ENCODE measurements at places on chromosomes 11 and 22.

DNA sequence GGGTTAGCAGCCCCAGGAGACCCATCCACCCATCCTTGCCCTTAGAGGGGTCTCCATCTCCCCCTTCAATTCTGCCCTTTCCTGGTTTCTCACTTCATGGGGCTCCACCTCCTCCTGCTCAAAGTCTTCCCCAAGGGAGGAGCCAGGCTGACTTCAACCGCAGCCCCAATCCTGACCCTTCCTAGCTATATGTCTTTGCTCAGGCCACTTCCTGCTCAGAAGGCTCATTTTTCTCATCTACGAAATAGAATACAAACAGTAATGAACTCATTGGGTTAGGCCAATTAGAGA is 24.5 kb downstream of the POU2AF1 start:
- DNase-seq: no peak

DNA sequence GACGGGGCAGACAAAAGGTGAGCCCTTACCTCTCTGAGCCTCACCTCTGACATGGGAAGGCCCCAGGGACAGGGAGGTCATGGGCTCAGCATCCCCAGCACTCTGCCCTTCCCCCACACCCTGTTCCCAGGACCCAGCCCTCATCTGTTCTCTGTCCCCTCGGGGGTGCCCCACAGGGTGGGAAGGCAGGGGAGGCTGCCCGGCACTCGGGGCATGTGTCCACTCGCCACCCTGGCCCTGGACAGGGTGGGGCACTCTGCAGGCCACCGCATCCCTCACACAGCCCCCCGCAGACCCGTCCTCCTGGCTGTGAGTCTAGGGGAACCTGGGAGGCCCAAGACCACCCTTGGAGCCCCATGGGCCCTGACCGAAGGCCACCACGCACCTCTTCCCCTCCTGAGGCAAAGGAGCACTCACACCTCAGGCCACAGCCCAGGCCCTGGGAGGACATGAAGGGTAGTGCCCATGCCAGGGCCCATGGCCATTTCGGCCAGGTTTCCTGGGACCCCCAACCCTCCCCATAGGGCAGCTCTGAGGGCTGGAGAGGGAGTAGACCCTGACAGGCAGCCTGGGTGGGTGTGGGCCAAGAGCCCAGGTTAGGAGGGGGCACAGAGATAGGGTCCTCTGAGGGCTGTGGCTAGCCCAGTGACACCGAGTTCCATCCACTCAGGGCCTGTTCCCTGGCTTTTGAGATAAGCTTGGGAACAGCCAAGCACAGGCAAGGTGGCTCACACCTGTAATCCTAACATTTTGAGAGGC is 193.1 kb downstream of the IGLL1 start:
- DNase-seq: no peak

- DNase-seq: no peak
Measured at GRCh38 chr11:92528001-92528400, 303.4 kb downstream of the FAT3 start.

- no peak for DNase-seq
Measured at GRCh38 chr22:16831257-16831656, 6.0 kb upstream of the XKR3 start.

DNA sequence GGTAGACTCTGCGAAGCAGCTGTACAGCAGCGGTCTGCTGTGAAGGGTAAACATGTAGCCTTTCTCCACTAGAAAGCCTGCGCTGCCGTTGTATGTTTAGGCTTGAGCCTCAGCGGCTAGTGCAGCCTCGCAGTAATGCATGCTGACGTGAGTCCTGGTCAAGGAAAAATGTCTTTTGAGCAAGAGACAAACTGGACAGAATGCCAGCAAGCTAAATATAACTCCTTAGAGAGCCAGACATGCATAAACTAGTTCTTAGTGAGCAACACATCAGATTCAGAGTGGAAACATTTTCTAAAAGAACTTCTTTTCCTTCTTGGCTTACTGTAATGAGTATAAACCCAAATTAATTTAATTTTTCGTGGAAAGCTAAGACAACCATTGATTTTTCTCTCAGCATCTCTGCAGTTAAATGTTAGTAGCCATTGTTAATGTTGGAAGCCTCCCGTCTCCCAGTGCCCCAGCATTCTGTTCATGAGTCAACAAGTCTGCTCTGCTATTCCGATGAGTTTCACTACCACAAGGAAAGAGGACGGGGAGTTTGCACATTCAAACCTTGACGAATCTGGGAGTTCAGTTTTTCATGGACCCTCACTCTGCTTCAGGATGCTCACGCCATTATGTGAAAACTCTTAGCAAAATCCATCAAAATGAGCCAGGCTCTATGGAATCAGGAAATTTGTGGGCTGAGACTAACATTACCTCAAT is 51.4 kb downstream of the JAM3 start:
- DNase-seq: no peak

DNA sequence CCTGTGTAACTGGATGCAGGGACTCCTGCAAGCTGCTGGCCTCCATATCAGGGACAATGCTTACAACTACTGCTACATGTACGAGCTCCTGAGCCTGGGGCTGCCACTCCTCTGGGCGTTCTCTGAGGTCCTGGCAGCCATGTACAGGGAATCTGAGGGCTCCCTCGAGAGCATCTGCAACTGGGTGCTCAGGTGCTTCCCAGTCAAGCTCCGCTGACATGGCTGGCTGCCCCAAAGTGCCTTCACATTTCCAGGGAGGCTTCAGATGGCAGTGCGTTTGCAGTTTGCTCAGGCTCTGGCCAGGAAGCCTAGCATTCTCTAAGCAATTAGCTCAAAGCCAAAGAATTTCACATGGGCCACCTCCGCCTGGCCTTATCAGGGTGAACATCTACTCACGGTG is 117.4 kb upstream of the PARVA start:
- DNase-seq: no peak

GRCh38 chr22:24051568-24051967 is 40.5 kb downstream of the CABIN1 start:
- no peak for DNase-seq

- no peak for DNase-seq
Measured at GRCh38 chr22:38799265-38800002, 5.5 kb upstream of the DNAL4 start.

- DNase-seq: no peak
Measured at GRCh38 chr11:28636033-28636432, 527.8 kb downstream of the METTL15 start.

- DNase-seq: no peak
Measured at GRCh38 chr11:62601122-62601371, 618 bp downstream of the MTA2 start.

- DNase-seq: no peak
Measured at GRCh38 chr11:124302347-124303125, 11.2 kb downstream of the OR8D1 start.

DNA sequence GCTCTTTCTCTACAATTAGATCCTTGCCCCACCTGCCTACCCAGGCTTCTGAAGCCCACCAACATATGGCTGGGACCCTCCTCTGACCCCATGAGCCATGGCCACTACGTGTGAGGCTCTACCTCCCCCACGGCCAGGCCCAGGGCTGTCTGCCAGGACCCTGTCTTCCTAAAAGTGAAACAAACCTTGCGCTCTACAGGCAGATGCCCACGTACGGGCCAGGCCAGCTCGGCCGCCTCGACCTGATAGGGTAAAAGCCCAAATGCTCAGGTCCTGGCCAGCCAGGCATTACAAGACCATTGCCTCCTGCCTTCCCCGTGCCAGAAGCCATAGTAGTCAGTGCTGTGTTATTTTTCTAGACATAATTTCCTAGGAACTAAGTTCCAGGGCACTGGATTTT is 1496.4 kb downstream of the BRD1 start:
- no peak for DNase-seq

DNA sequence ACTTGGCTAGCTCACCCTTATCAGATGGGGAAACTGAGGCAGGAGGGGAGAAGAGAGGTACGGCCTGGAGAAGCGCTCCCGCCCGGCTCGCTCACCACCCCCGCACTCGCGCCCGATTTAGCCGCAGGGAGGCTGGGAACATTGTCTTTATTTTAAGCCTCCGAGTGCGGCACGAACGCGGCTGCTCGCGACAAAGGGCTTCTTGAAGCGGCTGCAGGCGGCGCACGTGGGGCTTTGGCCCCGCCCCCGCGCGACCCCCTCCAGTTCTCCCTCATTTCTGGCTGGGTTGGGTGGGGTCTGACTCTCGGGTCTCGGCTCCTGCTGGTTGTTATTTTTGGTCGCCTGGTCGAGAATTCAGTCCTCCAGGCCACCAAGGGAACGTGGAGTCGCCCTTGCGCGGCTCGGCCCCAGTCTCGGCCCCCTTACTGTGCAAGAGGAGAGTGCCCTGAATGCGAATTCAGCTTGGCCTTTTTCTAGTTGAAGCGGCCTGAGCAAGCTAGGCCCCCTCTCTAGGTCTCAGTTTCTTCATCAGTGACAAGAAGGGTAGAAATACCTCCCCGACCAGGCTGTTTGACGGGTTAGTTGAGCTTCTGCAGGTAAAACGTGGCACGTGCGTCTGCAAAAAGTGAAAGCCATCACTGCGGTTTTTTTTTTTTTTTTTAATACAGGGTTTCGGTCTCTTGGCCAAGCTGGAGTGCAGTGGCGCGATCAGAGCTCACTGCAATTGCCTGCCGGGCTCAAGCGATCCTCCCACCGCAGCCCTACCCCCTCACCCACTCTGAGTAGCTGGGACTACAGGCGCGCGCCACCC is 2.6 kb upstream of the CHRM1 start:
- no peak for DNase-seq

- DNase-seq: peak; percentile 66
Measured at GRCh38 chr22:49724893-49725489, 102.7 kb downstream of the BRD1 start.

GRCh38 chr11:15935373-15935772 is 421.0 kb downstream of the SOX6 start:
- DNase-seq: no peak

DNA sequence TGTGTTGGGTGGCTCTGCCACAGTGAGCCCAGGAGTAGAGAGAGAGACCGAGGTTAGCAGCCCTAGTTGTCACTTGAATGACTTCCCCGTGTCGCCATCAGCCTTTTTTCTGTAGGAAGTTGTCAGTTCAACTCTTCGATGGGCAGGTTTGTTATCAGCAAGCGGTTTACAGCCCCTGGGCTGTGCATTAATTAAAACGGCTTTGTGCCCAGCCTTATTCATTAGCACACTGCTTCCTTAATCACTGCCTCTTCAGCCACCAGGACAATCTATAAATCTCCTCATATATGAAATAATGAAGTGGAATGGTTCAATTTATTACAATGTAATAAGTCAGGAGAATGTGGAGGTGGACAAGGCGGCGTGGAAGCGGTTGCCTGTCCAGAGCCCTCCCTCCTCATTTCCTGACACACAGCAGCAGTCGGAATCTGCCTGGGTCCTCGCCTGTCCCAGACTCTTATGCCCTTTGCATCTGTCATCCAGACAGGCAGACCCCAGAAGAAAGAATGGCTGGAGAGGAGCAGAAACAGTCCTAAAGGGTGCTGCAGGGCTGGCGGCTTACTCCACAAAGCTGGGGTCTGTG is 122.4 kb upstream of the OPCML start:
- DNase-seq: no peak

DNA sequence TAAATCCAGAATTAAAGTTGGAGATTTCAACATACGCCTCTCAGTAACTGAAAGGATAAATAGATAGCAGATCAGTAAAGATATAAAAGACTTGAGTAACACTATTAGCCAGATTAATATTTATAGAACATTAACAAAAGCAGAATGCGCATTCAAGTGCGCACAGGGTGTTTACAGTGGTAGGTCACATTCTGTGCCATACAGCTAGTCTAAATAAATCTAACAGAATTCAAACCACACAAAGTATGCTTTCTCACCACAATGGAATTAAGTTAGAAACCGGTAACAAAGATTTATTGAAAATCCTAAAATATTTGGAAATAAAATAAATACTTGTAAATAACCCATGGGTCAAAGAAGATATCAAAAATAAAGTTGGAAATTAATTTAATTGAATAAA is 341.0 kb downstream of the DYNC2H1 start:
- no peak for DNase-seq

- no peak for DNase-seq
Measured at GRCh38 chr22:37226514-37226913, 14.2 kb upstream of the SSTR3 start.

- DNase-seq: no peak
Measured at GRCh38 chr22:45771711-45772110, 100.1 kb downstream of the ATXN10 start.

- no peak for DNase-seq
Measured at GRCh38 chr22:42300259-42301076, 30.0 kb upstream of the TCF20 start.

GRCh38 chr11:59679347-59679746 is 10.5 kb upstream of the PATL1 start:
- DNase-seq: no peak

DNA sequence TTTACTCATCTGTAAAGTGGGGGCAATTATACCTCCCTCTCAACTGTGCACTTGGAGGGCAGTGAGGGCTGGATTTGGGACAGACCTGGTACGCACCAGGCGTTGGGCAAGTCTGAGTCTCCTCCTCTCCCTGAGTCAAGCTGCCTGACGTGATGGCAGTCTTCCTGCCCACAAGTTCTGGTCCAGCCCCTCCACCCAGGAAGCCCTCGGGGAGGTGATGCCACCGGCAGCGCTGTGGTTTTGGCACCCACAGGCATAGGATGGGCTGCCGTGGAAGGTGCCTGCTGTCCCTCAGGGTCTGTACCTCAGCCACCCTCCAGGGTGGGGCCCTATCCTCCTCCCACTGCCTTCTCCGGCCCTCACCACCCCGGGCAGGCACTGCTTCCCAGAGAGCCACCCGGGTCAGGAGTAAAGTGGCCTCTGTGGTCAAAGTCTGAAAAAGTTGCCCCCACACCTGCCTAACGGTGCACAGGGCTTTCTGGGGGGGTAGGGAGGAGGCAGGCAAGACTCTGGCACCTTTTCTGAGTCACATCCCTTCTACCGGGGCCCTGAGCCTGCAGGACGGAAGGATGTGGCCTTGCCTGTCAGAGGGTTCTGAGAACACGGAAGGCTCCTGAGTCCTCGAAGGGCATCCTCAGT is 6.5 kb upstream of the APOBEC3H start:
- DNase-seq: no peak
